ENCODE measurements at places on chromosomes 11 and 22.

DNA sequence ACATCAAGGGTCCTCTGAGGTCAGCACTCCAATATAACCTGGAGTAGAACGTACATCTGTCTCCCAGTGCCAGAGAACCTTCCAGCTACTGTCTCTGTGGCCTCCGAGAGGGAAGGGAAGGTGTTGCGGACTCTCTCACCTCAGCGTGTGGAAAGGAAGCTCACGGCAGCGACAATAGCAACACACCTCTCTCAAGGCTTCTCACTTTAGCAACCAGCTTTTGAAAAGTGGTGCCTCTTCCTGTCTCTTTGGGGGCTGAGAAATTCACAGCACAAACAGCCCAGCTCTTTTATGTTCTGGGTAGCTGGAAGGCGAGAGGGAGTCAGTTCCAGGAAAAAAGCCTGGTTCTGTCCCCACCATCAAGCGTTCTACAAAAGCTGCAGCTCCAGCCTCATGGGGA is 156.9 kb upstream of the TBCEL start:
- no peaks in the 10 kb centered on the region for H3K36me3 ChIP-seq
- no peak overlapping the region for H3K27ac ChIP-seq
- no peak overlapping the region for H3K4me3 ChIP-seq
- DNase-seq = no peak
- peaks cover 36% of the 10 kb centered on the region for H3K27me3 ChIP-seq
- no peaks in the 10 kb centered on the region for H3K4me1 ChIP-seq

- no peak overlapping the region for H3K27ac ChIP-seq
- no peaks in the 10 kb centered on the region for H3K4me1 ChIP-seq
- no peak overlapping the region for H3K4me3 ChIP-seq
- H3K36me3 ChIP-seq = no peaks in the 10 kb centered on the region
- DNase-seq = no peak
These were observed 10.4 kb upstream of the SAMM50 start for GRCh38 chr22:43944670-43945430.

DNA sequence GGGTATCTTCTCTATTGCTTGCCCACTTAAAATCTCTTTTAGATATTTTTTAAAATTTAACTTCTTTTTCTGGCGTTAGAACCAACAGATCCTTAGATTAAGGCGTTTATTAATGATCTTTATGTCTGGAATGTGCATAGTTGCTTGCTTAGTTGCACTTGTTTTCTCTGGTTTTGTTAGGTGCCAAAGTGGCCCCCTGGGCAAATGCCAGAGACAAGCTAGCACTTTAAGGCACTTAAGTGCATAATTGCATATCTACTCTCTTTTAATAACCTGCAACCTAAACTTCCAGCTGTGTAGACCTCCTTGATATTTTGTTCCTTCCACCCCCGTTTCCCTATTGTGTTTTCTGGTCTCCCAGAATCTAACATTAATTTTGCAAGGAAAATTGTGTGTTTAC is 3.3 kb downstream of the RBM4 start:
- no peaks in the 10 kb centered on the region for H3K27me3 ChIP-seq
- DNase-seq = no peak
- peaks cover 90% of the 10 kb centered on the region for H3K4me1 ChIP-seq
- H3K4me3 ChIP-seq = peak overlapping the region; percentile 90

GRCh38 chr11:33273656-33274055 is 16.5 kb downstream of the HIPK3 start:
- H3K27ac ChIP-seq = no peak overlapping the region
- no peaks in the 10 kb centered on the region for H3K36me3 ChIP-seq
- no peak overlapping the region for H3K4me3 ChIP-seq
- no peaks in the 10 kb centered on the region for H3K27me3 ChIP-seq

DNA sequence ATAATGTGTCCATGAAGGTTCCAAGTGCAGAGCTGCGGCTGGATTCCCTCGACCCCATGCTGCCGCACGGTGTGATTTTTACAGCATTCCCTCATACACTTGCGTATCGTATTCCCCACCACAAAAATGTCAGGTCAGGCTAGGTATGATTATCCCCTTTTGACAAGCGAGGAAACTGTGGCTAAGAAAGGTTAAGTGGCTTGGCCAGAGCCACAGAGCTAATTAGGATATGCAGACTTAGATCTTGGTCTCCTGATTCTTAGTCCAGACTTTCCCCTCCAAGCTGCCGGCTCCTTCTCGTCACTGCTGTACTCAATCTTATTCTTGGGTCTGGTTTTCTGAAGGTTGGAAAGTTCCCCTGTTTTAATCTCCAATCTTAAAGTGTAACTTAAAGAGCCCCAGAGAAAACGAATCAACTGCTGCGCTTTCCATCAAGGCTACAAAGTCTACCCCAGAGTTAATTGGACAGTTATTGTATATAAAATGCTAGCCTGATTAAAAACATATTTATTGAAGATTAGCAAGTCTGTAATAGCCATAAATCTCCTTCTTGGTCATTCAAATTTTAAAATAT is 176.6 kb downstream of the ADAMTS15 start:
- no peak overlapping the region for H3K27ac ChIP-seq
- no peaks in the 10 kb centered on the region for H3K4me1 ChIP-seq
- H3K36me3 ChIP-seq = no peaks in the 10 kb centered on the region
- no peak for DNase-seq

All from naive thymus-derived CD8-positive, alpha-beta T cell (primary cell).